ENCODE measurements at places on chromosomes 7 and 10.

GRCh38 chr10:71255808-71256660 lies 43.7 kb downstream of the UNC5B start:
- DNase-seq: peak; percentile 86

- DNase-seq: no peak
These were observed 6.0 kb downstream of the LRRC17 start for GRCh38 chr7:102918845-102919244.

- DNase-seq: peak; percentile 76
These were observed 12.0 kb upstream of the MARVELD1 start for GRCh38 chr10:97701438-97702069.

DNA sequence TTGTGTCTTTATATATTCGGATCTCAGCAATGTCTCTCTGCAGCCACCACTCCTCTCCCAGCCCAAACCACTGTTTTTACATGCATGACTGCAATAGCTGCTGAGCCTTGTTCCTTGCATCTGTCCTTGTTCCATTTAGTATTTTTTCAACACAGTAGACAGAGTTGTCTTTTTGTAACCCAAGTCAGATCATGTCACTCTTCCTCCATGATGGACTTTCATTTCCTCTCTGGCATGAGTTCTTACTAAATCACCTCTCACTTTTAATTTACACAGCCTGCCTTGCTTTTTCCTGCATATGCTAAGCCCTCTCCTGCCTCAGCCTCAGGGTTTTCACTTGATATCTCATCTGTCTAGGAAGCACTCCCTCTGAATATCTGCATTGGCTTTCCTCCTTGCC lies 353.2 kb downstream of the HGF start:
- DNase-seq: no peak

GRCh38 chr7:134766779-134767519 lies 12.5 kb upstream of the CALD1 start:
- DNase-seq: no peak

- DNase-seq: peak; percentile 76
These were observed 93.4 kb downstream of the DOCK4 start for GRCh38 chr7:112112822-112113255.

DNA sequence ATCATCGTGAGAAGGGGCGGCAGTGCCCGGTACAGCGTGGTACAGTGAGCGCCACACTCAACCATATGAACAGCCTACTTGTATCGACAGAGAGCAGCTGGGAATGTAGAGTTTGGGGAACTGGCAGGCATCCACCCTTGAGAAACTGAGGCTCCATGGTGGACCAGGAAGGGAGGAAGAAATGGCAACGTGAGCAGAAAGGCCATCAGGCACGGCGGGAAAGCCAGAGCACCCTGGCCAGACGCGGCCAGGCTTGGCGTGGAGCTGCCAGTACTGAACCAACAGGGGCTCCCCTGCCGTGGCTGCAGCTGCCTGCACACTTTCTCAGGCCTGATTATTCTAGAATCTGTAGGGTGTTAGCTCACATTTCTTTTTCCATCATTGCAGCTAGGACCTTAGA lies 442.3 kb downstream of the PTPRN2 start:
- no peak for DNase-seq

- DNase-seq: no peak
These were observed 24.8 kb downstream of the STYXL1 start for GRCh38 chr7:76023002-76023401.

DNA sequence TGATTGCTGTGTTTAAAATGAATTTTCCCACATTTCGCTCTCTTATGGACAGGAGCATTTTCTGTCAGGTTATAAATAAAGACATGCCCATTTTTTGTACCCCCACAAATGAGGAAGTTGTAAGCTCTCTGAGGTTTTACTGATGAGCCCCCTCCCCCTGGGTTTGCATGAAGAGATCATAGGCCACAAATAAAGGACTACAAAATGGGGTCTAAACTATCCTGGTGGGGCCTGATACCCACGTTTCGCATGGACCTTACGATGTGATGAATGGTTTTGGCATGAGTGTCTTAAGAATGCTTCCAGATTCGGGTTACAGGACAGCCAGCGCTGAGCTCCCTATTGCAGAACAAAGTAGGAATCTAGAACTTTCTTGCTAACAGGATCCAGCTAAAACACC lies 5.8 kb downstream of the IKZF1 start:
- no peak for DNase-seq

DNA sequence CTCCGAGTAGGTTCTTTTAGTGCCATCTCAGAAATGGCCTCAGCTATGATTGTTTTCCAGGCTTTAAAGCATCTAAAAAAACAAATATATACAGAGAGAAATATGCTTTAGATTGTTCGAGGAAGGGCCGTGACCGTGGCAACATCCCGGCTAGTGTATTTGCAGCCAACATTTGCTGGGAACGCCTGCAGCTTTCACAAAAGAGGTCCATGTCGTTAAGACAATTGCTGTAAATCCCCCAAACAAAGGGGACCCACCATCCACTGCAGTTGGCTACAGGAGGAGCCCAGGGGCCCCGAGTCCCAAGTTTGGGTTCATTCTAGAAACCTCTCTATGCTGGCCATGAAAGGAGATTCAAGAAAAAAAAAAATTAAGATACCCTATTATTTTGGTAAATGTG lies 152.8 kb upstream of the TCF7L2 start:
- no peak for DNase-seq

- DNase-seq: no peak
These were observed 15.2 kb downstream of the RAB11FIP2 start for GRCh38 chr10:118031351-118032075.

- no peak for DNase-seq
These were observed 17.8 kb upstream of the INSIG1 start for GRCh38 chr7:155279787-155280445.

- DNase-seq: no peak
These were observed 39.8 kb downstream of the AKR1B1 start for GRCh38 chr7:134419085-134419484.

GRCh38 chr10:45526309-45526905 lies 146.2 kb downstream of the ZFAND4 start:
- no peak for DNase-seq

GRCh38 chr10:46319389-46319788 lies 32.6 kb downstream of the ANTXRL start:
- no peak for DNase-seq

- no peak for DNase-seq
These were observed 204.6 kb downstream of the HECW1 start for GRCh38 chr7:43317075-43317474.

DNA sequence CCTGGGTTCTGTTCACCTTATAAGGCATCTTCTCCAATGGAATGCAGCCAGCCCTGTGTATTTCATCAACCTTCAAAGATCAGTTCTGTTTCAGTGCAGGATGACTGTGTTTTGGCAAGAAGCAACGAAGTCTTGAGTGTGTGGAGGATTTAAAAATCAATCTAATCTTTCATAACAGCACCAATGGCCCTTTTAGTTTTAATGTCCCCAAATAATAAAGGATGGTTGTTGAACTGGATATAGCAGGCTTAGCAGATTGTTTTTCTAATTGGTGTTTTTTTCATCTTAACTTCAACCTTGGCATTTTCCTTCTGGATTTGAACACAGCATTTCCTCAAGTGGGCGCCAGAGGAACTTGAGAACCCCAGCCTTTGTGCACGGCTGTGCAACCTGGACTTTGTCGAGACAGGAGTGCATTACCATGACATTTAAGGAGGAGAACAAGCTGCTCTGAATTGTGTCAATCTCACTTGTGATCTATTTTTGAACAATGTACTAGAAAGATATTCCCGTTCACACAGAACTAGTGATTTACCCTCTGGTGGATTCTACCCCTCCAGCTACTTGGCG lies 313.3 kb upstream of the AKR1E2 start:
- DNase-seq: peak; percentile 54

DNA sequence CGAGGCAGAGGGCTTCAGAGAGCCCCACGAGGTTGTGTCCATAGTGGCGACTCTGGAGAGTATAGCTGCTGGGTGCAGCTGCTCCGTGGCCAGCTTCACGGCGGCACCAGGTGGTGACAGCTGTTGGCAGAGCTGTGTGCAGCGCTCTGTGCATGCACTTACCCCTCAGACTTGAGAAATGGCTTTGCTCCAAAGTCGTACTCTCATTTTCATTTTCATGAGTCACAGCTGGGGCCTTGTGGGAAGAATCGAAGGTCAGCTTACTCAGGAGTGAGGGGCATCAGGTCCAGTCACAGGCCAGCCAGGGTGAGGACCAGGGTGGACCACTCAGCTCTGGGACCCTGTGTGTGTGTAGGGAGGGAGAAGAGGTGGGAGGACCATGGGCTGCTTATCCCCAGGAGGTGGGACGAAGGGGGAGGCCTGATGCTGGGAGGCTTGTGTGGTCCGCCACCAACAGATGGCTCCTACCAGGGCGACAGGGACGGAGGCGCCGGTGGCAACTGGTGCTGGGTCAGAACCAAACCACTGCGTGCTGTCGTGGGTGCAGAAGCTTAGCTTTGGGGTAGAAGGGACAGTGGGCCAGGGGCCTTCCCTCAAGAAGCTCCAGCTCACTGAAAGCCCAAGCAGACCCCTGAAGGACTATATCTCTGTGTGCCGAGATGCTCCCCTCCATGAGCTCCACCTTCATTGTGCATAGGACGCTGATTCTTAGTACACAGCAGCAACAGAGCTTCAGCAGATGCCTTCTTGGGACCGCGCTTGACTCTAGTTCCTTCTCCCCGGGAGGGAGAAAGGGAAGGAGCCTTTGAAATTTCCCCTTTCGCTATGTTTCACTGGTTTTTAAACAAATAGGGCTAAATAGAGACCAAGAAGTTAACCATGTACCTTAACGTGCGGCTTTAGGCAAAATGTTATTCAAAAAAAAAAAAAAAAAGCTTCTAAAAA lies 225.0 kb downstream of the CELF2 start:
- no peak for DNase-seq

DNA sequence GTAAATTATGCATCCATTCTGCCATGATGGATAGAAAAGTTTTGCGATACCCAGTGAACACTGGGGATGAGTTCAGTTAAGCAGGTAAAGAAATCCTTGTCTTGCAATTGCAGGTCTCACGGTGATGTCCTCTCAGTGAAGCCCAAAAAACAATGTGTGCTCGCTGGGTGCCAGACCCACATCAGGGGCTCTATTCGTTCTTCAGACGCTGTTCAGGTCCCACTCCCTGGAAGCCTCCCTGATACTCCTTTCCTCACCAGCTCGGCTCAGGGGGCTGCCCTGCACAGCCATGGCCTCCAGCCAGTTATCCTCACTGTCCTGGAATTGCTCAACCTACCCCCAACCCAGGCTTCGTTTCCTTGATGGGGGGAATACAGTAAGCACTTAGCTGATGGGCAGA lies 323.5 kb downstream of the ADARB2 start:
- no peak for DNase-seq

GRCh38 chr7:25028370-25029021 lies 48.5 kb upstream of the OSBPL3 start:
- peak; percentile 72 for DNase-seq

GRCh38 chr7:74248156-74248555 lies 6.0 kb downstream of the RFC2 start:
- DNase-seq: no peak

GRCh38 chr7:47516985-47517600 lies 64.8 kb downstream of the TNS3 start:
- no peak for DNase-seq

DNA sequence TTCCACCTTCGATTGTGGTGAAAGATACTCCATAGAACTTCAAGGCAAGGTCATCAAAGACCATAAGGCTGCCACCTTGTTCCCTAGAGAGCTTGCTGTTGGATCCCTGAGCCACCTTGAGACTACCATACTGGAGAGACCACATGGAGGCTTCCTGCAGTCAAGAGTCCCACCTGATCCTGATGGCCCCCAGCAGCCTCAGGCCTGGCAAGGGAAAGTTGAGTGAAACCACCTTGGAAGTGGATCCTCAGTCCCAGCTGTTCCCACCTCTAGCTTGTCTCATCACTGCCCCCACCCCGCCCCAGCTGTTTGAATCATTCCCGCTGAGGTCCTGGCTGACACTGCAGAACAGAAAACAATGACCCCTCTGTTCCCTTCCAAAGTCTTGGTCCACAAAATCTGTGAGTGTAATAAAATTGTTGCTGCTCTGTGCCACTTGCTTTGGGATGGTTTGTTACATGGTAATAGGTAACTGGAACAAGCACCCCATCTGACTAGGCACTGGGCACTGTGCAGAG lies 32.0 kb downstream of the PRLHR start:
- DNase-seq: no peak

- peak; percentile 19 for DNase-seq
These were observed 37.3 kb downstream of the DNAH11 start for GRCh38 chr7:21580073-21580521.

- DNase-seq: no peak
These were observed 98.8 kb upstream of the PFKP start for GRCh38 chr10:2968401-2969058.

- no peak for DNase-seq
These were observed 55.8 kb downstream of the CLRN3 start for GRCh38 chr10:127836966-127837365.

DNA sequence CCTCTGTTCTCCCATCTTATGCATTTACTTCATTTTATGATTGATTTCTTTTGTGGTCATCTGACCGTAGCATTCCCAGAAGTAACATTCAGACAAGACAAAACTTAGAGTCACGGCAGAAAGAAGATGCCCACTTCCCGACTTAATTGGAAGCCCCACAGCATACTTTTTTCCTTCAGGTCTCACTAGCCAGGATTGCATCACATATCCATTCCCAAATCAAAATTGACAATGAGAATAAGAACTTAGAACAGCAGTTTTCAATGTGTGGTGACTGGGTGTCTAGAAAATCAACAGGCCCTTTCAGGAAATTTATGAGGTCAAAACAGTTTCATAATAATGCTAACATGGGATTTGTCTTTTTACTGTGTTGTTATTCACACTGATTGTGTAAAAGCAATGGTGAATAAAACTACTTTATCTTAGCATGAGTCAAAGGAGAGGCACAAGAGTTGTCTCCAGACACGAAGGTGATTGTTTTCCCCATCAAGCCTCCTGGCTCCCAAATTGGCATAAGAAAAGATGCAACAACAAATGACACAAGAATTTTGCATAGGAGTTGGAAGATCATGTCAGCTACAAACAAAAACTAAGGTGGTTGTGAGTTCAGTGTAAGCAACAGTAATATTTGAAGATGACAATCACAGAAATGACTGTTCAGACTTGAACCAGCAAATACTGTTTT lies 493.9 kb downstream of the HTR7 start:
- no peak for DNase-seq

GRCh38 chr10:102683736-102684135 lies 30.5 kb downstream of the ARL3 start:
- no peak for DNase-seq

DNA sequence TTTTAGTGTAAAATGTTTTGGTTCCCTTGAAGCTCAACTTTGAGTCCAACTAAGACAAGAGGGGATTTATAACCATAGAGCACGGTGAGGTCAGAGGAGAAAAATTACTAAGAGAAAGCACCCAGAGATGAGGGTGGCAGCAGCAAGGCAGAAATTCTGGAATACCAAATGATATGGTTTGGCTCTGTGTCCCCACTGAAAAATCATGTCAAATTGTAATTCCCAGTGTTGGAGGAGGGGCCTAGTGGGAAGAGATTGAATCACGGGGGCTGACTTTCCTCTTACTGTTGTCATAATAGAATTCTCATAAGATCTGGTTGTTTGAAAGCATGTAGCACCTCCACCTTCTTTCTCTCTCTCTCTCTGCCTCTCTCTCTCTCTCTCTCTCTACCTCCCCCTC lies 19.4 kb upstream of the AKR1C1 start:
- peak; percentile 61 for DNase-seq

Measured in stromal cell of bone marrow (primary cell).